Memory B cell (primary cell): ENCODE measurements at places on chromosomes 7 and 10.

- no peak for DNase-seq
Measured at GRCh38 chr7:52959336-52959735, 76.1 kb upstream of the POM121L12 start.

- DNase-seq: no peak
Measured at GRCh38 chr10:2529945-2530344, 537.4 kb upstream of the PFKP start.

DNA sequence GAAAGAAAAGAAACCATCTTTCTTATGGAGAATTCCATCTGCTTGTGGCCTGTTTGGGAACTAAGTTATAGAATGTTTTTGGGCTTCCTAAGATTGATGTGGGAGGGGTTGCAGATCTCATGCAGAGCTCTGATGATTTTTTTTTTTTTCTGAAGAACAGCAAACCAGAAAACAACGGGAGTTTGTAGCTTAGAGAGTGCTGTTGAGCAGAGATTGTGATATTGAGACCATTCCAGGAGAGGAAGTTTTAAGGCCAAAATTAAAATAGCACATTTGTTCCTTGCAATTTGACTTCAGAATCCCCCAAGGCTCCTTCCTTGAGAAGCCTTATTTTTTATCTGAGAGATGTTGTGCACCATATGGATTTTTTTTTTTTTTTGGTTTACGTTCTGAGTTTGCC lies 159.5 kb upstream of the NRP1 start:
- no peak for DNase-seq

- DNase-seq: no peak
Measured at GRCh38 chr10:132149917-132150316, 36.8 kb upstream of the DPYSL4 start.

- DNase-seq: no peak
Measured at GRCh38 chr7:92612501-92612900, 22.3 kb upstream of the FAM133B start.

- DNase-seq: no peak
Measured at GRCh38 chr7:143487566-143487965, 9.9 kb downstream of the TAS2R41 start.

GRCh38 chr10:120426306-120426705 lies 30.7 kb upstream of the PLPP4 start:
- no peak for DNase-seq

- peak; percentile 16 for DNase-seq
Measured at GRCh38 chr7:34823650-34824258, 165.7 kb downstream of the NPSR1 start.

DNA sequence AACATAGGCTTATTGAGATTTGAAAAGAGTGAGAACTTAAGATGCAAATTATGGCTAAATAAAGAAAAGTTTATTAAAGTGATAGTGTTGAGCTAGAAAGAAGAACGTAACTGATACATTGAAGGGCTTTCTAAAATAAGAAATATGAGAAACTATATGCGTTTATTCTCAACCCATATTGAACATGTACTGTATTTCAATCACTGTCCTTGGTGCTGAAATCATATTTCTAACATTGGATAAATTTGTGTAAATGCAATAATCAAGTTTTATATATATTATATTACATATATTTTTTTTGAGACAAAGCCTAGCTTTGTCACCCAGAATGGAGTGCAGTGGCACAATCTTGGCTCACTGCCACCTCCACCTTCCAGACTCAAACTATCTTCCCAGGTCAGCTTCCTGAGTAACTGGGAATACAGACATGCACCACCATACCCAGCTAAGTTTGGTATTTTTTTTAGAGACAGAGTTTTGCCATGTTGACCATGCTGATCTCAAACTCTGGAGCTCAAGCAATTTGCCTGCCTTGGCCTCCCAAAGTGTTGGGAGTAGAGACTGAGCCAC lies 1065.8 kb downstream of the REEP3 start:
- no peak for DNase-seq

- DNase-seq: no peak
Measured at GRCh38 chr10:83165265-83165664, 974.0 kb upstream of the GHITM start.

- DNase-seq: peak; percentile 37
Measured at GRCh38 chr10:92590623-92591549, 2.0 kb upstream of the KIF11 start.

DNA sequence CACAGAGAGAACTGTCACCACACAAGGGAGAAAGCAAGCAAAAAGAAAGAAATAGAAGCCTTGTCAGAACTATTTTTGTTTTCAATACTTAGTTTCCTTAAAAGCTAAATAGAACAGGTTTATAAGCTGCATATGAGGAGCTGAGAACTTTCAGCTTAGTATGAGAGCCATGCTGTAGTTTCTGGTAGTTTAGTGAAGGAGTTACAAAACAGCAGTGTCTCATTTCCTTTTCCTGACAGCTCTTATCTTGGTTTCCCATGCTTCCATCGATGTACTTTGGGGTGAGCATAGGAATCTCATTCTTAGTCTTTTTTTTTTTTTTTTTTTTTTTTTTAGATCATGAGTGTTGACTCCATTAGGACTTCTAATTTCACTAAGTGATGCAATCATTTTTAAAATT lies 8.6 kb upstream of the CHRM2 start:
- no peak for DNase-seq

DNA sequence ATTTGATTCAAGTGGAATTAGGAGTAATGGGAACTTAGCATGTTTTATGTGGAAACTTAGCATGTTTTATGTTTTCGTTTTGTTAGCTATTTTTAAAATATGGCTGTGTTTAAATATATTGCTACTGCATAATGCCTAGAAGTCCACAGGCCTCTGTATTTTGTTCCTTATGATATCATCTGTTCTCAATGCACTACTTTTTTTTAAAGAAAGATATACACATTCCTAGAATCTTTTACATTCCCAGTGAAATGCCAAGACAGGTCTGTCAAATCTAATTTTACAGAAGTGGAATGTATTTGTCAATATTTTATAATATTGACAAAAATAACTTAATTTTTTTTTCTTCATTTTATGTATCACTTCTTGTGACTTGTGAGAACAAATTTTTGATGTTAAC lies 51.6 kb downstream of the ST7 start:
- no peak for DNase-seq

GRCh38 chr10:79102498-79102874 lies 33.7 kb downstream of the ZMIZ1 start:
- DNase-seq: no peak
